ENCODE measurements at places on chromosomes 5 and 9.
A peak's percentile ranks its signal among the peaks of the same experiment; 100 is the strongest.

DNA sequence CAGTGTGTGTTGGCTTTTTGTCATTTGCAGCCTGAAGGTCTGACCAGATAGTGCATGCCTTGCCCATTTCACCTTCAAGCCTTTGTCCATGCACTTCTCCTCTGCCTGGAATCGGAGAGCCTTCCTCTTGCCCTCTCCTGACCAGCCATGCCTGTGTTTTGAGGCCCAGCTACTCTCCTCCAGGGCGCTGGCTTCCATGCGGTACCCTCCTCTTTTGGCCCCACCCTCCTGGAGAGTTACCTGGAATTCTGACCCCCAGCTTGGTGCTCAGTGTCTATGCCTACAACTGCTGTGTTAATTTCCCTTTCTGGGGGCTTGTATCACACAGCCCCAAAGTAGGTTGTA, 52.5 kb downstream of the CXXC5 start:
- no peak for DNase-seq

DNA sequence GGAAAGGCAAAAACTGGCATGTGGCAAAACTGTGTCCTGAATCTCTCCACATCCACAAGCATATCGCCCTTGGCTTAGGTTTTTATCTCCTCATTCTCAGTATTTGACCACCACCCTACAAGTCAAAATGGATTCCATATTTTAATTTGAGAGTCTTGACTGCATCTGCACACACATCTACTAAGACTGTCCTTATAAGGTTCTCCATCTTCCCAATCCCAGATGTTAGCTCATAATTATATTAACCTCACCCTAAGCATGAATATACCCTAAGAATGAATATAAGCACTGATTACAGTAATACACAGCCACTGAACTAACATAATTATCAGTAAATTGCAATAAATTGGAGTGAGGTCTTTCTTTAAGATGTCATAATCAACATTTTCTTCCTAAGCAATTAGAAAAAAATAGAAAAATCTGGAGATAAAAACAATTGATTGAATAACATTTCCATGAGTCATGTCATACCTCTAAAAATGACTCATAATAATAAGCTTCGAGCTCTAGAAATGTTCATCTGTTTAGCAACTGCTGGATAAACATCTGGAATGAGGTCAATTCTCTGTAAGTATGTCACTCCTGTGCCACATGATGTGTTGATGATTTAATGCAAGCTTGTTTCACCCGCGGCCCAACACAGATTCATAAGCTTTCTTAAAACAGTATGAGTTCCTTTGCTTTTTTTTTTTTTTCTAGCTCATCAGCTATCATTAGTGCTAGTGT, 39.9 kb upstream of the PAM start:
- DNase-seq, result no peak

- DNase-seq, result no peak
These were observed 178.5 kb downstream of the C9orf152 start for GRCh38 chr9:110029429-110029955.

DNA sequence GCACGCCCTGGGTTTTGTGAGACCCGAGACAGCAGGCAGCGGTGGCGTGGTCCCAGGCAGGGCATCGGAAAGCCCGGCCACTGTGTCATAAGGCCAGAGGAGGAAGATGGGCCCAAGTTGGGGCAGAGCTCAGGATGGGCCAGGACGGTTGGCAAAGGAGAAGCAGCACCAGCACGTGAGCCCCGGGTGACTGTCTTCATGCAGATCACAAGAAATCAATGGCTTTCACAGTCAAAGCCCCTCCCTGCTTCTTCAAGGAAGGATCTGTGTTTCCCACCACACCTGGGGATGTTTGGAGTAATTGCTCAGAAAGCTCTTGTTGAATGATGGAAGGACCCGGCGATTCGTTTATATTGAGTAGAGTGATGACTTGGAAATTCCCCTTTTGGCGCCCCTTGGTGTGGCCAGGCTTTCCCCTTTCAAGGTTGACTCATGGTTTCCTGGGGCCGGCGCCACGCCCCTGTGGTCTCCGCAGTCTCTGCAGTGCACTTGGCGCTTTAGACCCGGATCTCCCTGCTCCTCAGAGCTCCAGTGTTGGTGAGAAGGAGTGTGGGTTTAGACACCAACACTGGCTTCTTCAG, 52.1 kb downstream of the IL31RA start:
- peak; percentile 18 for DNase-seq

GRCh38 chr9:13857521-13857920, 456.4 kb downstream of the NFIB start:
- no peak for DNase-seq

- no peak for DNase-seq
These were observed 283.8 kb downstream of the PDE4D start for GRCh38 chr5:59609501-59610265.

- no peak for DNase-seq
These were observed 46.4 kb upstream of the KDM4C start for GRCh38 chr9:6711403-6711802.

- DNase-seq, result no peak
These were observed 110.0 kb upstream of the DMRT1 start for GRCh38 chr9:731474-731873.

DNA sequence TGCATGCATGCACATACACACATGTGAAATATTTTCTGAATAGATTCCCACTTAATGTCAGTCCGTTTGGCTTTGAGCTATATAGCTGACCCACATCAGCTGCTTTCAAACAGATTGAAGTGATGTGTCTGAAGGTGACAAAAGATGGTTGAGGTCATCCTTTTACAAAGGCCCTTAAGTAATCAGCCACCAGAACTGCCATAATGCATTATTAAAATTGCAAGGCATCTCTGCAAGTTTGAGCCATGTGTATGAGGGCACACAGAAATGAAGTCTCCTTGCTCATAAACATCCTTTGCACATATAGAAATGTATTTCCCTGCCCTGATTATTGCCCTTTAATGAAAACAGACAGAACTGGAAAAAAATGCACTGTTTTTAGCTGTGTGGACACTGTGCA, 1043.0 kb upstream of the C9orf72 start:
- no peak for DNase-seq

- DNase-seq, result no peak
These were observed 36.1 kb downstream of the DAP start for GRCh38 chr5:10724781-10725507.

- no peak for DNase-seq
These were observed 135.0 kb downstream of the HSD17B3 start for GRCh38 chr9:96167011-96167410.

- peak; percentile 4 for DNase-seq
These were observed 35.9 kb upstream of the ARSB start for GRCh38 chr5:79020861-79021561.

DNA sequence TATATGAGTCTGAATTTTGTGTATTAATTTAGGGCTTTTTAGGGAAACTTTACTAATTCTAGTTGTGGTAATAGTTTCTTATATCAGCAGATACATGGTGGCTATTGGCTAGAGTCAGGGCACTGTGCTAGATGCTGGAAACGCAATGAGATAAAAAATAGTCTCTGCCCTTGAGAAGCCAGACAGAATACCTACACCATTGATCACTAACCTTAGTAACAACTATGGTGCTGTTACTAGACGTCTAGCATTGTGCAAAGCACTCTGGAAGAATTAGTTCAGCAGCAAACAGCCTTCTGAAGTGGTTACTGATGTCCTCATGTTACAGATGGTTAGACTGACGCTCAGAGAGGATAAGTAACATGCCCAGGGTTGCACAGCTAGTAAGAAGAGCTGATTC, 61.8 kb downstream of the GDA start:
- no peak for DNase-seq

GRCh38 chr9:135215571-135216161, 128.2 kb downstream of the OLFM1 start:
- no peak for DNase-seq

DNA sequence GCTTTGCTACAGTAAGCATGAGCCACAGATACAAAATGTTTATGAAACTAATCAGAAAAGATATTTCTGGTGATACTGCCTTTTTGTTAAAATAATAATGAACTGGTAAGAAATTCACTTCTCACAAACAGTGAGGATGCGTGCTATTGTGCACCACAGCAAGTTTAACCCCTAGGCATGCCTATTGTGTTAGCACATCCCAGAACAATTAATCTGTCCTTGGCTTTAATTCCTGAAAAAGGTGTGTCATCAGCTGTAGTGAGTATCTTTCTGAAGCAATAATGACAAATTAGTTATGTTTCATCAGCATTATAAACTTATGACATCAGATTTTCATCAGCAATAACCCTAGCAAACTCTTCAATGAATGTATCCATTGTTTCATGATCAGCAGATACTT, 1307.2 kb downstream of the EFNA5 start:
- no peak for DNase-seq

DNA sequence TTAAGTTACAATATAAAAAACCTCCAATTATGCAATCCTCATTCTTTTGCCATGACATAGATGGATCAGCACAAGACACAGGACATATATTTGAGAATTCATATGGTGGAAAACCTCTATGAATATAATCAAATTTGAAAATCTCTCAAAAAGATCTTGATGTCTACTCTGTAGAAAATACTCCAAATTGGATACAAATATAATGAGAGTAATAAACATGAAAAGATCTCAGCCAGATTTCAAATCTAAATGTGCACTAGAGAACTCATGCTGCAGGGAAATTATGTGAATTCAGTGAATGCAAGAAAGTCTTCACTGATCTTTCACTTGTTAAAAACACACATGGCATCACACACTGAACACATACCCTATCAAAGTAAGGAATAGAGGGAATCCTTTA, 13.8 kb downstream of the PCDHB15 start:
- DNase-seq, result no peak

DNA sequence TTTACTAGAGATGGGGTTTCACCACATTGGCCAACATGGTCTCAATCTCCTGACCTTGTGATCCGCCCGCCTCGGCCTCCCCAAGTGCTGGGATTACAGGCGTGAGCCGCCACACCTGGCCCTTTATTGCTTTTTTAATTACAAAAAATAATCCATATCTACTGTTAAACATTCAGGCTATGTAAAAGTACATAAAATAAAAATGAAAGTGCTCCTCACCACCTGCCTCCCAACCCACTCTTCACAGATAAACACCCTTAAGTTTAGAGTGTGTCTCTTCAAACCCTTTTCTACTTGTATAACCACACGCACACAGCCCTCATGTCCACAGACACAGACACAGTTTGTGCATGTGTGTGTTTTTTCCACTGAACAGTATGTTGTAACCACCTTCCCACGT, 16.7 kb downstream of the TSC1 start:
- DNase-seq, result no peak

DNA sequence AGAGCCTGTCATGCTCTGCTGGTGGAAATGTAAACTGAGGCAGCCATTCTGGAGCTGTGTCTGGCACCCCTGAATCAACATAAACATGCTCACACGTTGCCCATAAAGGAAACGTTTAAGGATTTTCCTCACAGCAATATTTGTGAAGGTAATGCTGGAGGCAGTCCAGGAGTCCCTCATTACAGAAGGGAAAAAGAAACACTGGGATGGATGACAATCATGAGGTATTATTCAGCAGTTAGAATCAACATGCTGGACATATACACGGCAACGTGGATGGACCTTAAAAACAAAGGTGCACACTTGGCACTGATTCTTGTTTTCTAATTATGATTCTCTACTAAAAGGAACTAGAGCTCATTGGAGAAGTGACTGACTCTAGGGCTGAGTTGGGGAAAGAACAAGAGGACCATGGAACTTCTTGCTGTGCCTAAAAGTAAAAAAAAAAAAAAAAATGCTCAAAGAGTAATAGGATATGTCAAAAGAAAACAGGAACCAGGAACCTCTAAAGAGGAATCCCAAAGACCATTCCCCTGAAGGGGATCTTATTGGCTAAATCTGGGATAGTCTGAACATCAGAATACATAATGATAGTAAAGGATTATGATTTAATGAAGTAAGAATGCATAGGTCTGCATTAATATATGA, 18.6 kb downstream of the B4GALT1 start:
- DNase-seq, result no peak

DNA sequence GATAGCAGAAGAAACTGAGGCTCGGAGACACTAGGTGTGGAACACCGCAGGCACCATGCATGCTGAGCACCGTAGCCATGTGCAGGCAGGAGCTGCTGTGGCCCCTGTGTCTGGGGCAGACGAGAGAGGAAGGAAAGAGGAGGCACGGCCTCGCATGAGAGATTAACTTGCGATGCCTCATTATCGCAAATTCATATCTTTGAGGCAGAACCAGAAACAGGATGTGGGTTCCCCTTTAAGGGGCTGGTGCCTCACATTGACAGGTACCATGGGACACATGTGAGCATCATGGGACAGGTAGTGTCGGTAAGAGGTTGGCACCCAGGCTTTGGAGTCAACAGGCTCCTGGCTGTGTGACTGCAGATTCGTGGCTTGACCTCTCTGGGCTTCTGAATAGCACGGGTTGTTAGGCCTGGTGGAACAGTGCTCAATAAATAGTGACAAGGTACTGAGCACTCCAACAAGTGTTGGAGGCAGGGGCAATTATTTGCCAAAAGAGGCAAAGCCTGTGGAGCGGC, 40.8 kb downstream of the NAIF1 start:
- DNase-seq, result peak; percentile 43

DNA sequence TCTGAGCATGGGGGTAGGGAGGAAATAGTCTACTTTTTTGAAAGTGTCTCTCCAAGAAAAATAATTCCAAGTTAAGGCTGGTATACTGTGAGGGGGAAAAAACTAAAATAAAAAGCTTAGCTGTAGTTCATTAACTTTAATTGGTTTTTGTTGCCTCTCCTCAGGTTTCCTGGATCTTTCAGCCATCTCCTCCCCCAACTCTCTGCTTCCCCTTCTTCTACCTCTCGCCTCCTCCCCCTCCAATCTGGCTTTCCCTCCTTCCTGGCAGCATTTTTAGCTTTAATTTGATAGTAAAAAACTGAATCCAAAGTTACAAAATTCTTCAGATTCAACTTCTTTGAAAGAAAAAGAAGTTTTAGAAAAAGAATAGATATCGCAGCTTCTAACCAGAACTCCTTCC, 462.6 kb downstream of the CETN3 start:
- DNase-seq, result no peak

GRCh38 chr5:173720286-173720952, 104.0 kb upstream of the BOD1 start:
- DNase-seq, result no peak

- DNase-seq, result no peak
These were observed 231.6 kb upstream of the NFIL3 start for GRCh38 chr9:91655215-91655614.

- DNase-seq, result no peak
These were observed 46.6 kb upstream of the PCA3 start for GRCh38 chr9:76717613-76718012.

Measured in stimulated activated CD8-positive, alpha-beta memory T cell treated with anti-CD3 and anti-CD28 coated beads, Interleukin-2, amount 100 ng/mL, for 1 hour (primary cell).